ENCODE measurements at places on chromosomes 3 and 15.

- no peak for DNase-seq
Observed at GRCh38 chr3:39286771-39287170, 6.9 kb upstream of the CX3CR1 start.

DNA sequence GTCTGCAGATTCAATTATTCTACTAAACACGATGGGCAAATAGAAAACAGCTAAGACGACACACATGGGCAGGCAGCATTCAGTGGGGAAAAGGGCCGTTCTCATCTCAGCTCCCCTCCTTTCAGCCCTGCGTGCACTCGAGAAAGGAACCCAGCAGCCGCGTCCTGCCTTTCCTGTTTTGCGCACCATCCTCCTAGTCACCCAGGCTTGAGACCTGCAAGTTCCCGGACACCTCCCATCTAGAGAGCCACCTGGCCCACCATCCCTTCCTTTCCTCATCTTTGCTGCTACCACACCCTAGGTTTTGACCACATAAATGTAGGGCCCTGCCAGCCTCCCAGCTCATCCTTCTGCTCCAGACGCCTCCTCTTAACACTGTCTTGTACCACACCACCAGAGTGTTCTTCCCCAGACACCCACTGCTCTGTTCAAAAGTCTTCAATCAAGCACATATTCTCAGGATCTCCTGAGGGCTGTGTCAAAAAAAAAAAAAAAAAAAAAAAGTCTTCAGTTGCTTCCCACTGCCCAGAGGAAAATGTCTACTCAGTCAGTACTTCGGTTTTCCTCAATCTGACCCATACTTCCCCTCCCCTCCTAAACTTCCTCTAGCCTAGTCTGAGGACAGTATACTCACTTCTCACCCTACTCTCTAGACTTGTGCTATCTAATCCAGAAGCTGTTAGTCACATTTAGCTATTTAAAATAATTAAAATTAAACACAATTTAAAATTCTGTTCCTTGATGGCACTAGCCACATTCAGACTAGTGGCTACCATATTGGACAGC, 182.0 kb downstream of the STT3B start:
- DNase-seq, result no peak

DNA sequence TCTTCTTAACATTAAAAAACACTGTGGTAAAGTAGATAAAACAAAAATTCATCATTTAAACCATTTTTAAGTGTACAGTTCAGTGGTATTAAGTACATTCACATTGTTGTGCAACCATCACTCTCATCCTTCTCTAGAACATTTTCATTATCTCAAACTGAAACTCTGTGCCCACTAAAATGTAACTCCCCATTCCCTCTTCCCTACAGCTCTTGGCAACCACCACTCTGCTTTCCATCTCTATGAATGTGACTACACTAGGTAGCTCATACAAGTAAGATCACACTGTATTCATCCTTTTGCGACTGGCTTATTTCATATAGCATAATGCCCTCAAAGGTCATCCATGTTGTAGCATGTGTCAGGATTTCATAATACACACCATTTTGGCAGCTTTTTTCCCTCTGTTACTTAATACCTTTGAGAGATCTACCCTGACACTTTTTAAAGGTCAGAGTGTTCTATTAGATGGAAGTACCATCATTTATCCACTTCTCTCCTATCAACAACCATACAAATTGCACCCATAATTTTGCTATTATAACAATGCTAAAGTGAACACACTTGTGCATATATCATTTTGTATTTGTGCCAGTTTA, 42.9 kb upstream of the FRMD4B start:
- no peak for DNase-seq

DNA sequence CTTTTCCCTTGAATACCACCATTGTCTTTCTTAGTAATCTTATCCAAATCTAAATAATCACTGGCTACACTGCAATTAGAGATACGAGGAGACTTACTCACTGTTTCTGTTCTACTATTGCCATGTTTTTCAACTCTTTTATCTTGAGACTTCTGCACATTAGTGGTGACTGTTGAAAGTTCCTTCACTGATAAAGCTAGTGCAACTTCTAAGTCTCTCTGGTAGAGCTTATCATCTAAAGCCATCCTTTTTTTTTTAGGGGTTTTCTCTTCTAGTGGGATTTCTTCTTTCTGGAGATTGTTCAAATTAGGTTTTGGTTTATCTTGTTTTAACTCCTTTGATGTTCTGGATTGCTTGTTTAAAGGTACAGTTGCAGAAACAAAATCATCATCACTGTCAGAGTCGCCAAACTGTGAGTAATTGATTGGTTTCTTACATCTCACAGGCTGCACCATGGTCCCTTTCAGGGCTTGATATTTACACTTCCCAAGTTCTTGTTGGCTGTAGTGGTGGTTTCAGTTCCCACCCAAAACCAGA, 37.7 kb downstream of the NCK1 start:
- no peak for DNase-seq

GRCh38 chr15:90019611-90020010, 18.5 kb downstream of the ZNF710 start:
- no peak for DNase-seq

- DNase-seq, result no peak
Observed at GRCh38 chr15:70531576-70531975, 231.8 kb downstream of the UACA start.

DNA sequence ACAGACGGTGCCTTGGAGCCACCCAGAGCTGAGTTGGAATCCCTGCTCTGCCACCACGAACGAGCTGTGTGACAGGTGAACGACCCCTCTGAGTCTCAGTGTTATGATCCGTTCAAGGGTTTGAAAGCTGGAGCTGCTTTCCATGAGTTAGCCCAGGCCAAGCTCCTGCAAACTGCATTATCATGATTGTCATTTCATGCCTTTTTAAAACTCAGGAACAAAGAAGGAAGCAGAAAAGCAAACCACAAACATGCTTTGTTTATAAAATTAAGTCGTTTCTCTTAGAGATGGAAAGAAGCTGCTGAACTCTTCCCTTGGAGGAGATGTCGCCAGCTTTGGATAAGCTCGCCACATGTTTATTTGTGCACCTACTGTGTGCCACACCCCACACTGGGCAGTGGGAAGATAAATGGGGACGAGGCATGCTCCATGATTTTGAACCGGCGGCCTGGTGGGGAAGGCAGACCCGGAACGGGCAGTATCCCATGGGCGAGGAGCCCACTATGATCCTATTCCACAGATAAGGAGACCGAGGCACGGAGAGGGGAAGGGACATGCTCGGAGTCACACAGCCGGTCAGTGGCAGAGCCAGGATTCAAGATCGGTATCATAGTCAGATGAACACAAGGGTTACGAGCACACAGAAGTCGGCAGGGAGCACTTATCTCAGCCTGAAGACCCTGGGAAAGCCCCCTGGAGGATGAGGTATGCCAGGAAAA, 15.9 kb downstream of the HRH1 start:
- DNase-seq, result no peak

DNA sequence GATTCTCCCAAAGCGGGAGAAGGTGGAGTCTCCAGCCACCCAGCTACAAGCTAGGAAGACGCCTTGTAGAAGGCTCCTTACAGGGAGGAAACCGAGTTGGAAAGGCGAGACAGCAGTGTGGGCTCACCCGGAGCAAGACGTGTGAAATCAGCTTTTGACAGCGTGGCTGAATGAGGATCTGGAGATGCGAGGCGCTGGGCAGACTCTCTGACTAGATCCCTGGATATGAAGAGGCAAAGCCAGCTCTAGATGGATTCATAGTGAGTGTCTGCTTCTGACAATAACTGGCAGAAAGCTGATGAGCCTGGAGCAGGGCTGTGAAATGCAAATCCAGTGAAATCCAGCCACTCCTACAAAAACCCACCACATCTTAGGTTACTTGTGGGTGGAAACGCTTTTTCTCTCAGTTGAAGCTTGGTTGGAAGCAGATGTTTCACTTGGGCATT, 41.0 kb downstream of the GOLGA6A start:
- no peak for DNase-seq

DNA sequence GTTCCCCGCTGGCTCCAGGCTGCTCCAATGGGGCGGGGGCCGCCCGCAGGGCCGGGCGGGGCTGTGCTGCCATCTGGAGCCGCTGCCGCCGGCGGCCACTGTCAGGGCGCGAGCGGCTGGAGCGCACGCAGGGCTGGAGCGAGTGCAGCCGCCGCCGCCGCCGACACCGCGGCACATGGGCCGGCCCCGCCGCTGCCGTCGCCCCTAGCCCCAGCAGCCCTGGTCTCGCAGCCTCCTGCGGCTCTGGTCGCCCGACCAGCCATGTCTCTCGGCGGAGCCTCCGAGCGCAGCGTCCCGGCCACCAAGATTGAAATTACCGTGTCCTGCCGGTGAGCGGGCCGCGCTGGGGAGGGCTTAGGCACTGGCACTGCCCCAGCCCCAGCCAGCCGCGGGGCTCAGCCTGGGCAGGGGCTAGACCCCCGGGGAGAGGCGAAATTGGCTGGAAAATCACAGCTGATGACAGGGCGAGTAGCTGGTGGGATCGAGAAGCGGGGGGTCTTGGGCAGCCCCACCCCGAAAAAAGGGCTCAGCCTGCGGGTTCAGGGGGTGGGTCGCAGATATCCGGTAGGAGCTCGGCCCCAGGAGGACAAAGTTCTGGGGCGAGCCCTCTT, at the start of gene CPNE9:
Gene CPNE9, plus strand, starts transcription at position 98 of the 611 bp plus-strand sequence. Its CDS starts 164 bp downstream, at position 262.
- peak; percentile 19 for DNase-seq

Data from cerebellar cortex (tissue), 1 donor.